ENCODE measurements at places on chromosomes 16 and 17. TPM values are rescaled to one million over a fixed set of nuclear protein-coding genes. Genes with fewer than 3 reads are reported as not detected.

CBFA2T3 gene
- polyA plus RNA-seq = 8.4 TPM

GRCh38 chr17:39701784-39702422 lies 2.0 kb downstream of the ERBB2 start:
- H3K27ac ChIP-seq = peak overlapping the region; percentile 3
- H3K4me3 ChIP-seq = no peak overlapping the region
- no peaks in the 10 kb centered on the region for H3K27me3 ChIP-seq
- peaks cover 13% of the 10 kb centered on the region for H3K4me1 ChIP-seq

GRCh38 chr17:39781031-39781860 lies 43.5 kb downstream of the GRB7 start:
- no peak overlapping the region for H3K4me3 ChIP-seq
- H3K27me3 ChIP-seq = no peaks in the 10 kb centered on the region
- H3K27ac ChIP-seq = no peak overlapping the region
- no peak for DNase-seq
- H3K4me1 ChIP-seq = no peaks in the 10 kb centered on the region

GRCh38 chr16:87203060-87203656 lies 114.0 kb downstream of the C16orf95 start:
- no peaks in the 10 kb centered on the region for H3K36me3 ChIP-seq
- DNase-seq = peak; percentile 63
- H3K4me1 ChIP-seq = no peaks in the 10 kb centered on the region
- H3K27me3 ChIP-seq = no peaks in the 10 kb centered on the region

MT1F gene
- 189 TPM for polyA plus RNA-seq

GRCh38 chr16:23691483-23692189 lies 12.9 kb downstream of the PLK1 start:
- H3K36me3 ChIP-seq = peaks cover 16% of the 10 kb centered on the region
- H3K4me1 ChIP-seq = no peaks in the 10 kb centered on the region
- H3K27me3 ChIP-seq = no peaks in the 10 kb centered on the region

DNA sequence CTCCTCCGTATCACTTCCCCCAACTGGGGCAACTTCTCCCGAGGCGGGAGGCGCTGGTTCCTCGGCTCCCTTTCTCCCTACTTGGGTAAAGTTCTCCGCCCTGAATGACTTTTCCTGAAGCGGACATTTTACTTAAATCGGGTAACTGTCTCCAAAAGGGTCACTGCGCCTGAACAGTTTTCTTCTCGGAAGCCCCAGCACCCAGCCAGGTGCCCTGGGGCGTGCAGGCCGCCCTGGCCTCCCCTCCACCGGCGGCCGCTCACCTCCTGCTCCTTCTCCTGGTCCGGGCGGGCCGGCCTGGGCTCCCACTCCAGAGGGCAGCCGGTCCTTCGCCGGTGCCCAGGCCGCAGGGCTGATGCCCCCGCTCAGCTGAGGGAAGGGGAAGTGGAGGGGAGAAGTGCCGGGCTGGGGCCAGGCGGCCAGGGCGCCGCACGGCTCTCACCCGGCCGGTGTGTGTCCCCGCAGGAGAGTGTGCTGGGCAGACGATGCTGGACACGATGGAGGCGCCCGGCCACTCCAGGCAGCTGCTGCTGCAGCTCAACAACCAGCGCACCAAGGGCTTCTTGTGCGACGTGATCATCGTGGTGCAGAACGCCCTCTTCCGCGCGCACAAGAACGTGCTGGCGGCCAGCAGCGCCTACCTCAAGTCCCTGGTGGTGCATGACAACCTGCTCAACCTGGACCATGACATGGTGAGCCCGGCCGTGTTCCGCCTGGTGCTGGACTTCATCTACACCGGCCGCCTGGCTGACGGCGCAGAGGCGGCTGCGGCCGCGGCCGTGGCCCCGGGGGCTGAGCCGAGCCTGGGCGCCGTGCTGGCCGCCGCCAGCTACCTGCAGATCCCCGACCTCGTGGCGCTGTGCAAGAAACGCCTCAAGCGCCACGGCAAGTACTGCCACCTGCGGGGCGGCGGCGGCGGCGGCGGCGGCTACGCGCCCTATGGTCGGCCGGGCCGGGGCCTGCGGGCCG lies 1.6 kb downstream of the HIC1 start:
- no peak for DNase-seq
- H3K27ac ChIP-seq = peak overlapping the region; percentile 89
- H3K27me3 ChIP-seq = peaks cover 2% of the 10 kb centered on the region
- H3K4me1 ChIP-seq = no peaks in the 10 kb centered on the region

- H3K27me3 ChIP-seq = no peaks in the 10 kb centered on the region
- no peak overlapping the region for H3K27ac ChIP-seq
- no peaks in the 10 kb centered on the region for H3K4me1 ChIP-seq
- H3K4me3 ChIP-seq = no peak overlapping the region
- DNase-seq = no peak
These were observed 334.8 kb upstream of the HSBP1 start for GRCh38 chr16:83472776-83473501.

DNA sequence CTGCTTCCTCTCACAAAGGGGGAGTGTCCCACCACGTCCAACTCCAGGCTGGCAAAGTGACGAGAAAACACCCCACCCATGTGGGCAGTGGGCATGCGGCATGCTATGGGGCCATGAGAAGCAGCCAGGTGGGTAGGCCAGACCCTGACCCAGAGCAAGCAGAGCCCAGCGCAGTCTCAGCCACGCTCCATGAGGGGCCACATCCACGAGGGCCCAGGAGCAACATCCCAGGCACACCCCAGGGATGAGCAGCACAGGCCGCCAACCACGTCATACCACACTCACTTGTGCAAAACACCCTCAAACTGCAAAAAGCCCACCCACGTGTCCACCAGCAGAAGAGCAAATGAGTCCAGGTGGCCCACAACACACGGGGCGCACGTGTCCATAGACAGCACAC lies 117.0 kb downstream of the ZNF778 start:
- H3K27me3 ChIP-seq = no peaks in the 10 kb centered on the region
- DNase-seq = no peak
- peaks cover 33% of the 10 kb centered on the region for H3K4me1 ChIP-seq
- H3K27ac ChIP-seq = peak overlapping the region; percentile 42
- no peak overlapping the region for H3K4me3 ChIP-seq
- H3K36me3 ChIP-seq = peaks cover 18% of the 10 kb centered on the region

GRCh38 chr17:38601539-38602351 lies 4.0 kb downstream of the SRCIN1 start:
- peak overlapping the region; percentile 24 for H3K4me3 ChIP-seq
- peaks cover 5% of the 10 kb centered on the region for H3K4me1 ChIP-seq
- H3K36me3 ChIP-seq = no peaks in the 10 kb centered on the region
- no peak overlapping the region for H3K27ac ChIP-seq
- no peaks in the 10 kb centered on the region for H3K27me3 ChIP-seq

C1QTNF8 gene
- polyA plus RNA-seq = not detected

DNA sequence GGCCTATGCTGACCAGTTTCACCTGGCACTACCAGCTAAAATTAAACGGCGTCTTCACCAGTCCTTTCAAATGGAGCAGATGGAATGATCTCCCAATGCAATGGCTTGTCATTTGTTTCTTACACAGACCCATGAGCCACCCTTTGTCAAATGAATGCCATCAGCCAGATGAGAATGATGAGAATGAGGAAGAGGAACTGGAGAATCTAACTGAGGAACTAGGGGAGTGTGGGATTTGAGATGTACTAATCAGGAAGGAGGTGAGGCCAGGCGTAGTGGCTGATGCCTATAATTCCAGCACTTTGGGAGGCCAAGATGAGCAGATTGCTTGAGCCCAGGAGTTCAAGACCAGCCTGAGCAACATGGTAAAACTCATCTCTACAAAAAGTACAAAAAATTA lies 116.4 kb downstream of the HS3ST3A1 start:
- DNase-seq = no peak
- H3K27ac ChIP-seq = no peak overlapping the region
- H3K36me3 ChIP-seq = no peaks in the 10 kb centered on the region
- H3K4me1 ChIP-seq = no peaks in the 10 kb centered on the region

DNA sequence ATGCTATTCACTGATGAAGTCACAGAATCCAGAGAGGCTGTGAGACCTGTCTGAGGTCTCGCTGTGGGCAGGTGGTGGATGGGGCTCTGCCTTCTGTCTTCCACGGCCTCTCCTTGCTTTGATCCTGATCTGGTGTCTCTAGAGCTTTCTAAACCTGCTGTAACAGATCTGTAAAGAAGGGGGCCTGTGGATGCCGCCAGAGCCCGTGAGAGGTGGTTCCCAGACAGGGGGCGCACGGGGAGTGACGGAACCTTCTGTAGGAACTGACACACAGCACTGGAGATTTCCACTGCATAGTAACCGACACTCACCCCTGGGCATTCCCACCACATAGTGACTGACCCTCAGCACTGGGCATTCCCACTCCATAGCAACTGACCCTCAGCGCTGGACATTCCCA lies 16.0 kb downstream of the CBFA2T3 start:
- no peak for DNase-seq
- H3K27me3 ChIP-seq = no peaks in the 10 kb centered on the region
- no peaks in the 10 kb centered on the region for H3K36me3 ChIP-seq
- H3K27ac ChIP-seq = no peak overlapping the region
- no peak overlapping the region for H3K4me3 ChIP-seq
- H3K4me1 ChIP-seq = no peaks in the 10 kb centered on the region

ZG16 gene
- polyA plus RNA-seq = 75.4 TPM

TPSB2 gene
- 1.3 TPM for polyA plus RNA-seq

DNA sequence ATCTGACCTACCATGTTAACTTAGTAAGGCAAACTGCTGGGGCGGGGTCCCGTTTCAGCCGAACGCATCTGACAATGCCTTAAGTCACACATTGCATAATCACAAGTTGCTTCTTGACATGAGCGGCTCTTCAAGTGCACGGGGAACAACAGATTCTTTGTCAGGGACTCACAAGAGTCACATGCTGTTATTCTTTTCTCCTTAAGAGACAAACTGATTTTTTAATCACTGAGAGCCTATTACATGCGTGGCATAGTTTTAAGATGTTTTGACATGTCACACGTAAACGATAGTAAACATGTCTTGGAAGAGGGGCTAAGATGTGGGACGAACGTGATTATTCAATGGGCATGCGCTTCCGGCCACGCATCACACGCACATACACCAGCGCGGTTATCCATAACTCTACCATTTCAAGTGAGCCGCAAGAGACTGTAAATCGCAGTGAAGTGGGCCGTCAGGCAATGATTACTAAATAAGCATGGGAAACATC lies 63.4 kb downstream of the ADCY9 start:
- H3K27ac ChIP-seq = peak overlapping the region; percentile 76
- H3K4me1 ChIP-seq = no peaks in the 10 kb centered on the region
- no peak for DNase-seq
- H3K36me3 ChIP-seq = no peaks in the 10 kb centered on the region
- H3K4me3 ChIP-seq = no peak overlapping the region

CBX4 gene
- polyA plus RNA-seq = 50.4 TPM

HBA1 gene
- polyA plus RNA-seq = 305 TPM
